ENCODE measurements at places on chromosomes 4 and X.
A peak's percentile ranks its signal among the peaks of the same experiment; 100 is the strongest.

GRCh38 chr4:142377342-142378091 is 468.6 kb downstream of the INPP4B start:
- no peak for DNase-seq

- DNase-seq = no peak
Observed at GRCh38 chr4:6687947-6688878, 5.5 kb upstream of the S100P start.

- no peak for DNase-seq
Observed at GRCh38 chr4:17400686-17401085, 111.2 kb downstream of the QDPR start.

DNA sequence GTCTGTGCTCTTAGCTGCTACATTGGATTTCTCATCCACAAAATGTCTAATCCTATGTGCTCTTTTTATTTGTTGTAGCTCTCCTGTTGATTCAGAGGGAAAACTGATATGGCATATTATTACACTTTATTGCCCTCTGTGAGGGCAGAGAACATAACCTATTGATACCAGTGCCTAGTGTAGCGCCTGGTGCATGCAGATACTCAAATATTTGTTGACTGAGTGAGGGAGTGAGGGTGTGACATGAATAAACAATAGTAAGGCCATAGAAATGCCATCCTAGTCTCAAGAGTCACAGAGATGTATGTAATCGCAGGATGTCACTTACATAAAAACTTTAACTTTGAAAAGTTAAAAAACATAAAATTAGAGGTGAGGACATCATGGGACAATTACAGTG is 159.1 kb downstream of the SHROOM3 start:
- peak; percentile 95 for DNase-seq

GRCh38 chrX:46580613-46581012 is 7.0 kb downstream of the CHST7 start:
- no peak for DNase-seq

DNA sequence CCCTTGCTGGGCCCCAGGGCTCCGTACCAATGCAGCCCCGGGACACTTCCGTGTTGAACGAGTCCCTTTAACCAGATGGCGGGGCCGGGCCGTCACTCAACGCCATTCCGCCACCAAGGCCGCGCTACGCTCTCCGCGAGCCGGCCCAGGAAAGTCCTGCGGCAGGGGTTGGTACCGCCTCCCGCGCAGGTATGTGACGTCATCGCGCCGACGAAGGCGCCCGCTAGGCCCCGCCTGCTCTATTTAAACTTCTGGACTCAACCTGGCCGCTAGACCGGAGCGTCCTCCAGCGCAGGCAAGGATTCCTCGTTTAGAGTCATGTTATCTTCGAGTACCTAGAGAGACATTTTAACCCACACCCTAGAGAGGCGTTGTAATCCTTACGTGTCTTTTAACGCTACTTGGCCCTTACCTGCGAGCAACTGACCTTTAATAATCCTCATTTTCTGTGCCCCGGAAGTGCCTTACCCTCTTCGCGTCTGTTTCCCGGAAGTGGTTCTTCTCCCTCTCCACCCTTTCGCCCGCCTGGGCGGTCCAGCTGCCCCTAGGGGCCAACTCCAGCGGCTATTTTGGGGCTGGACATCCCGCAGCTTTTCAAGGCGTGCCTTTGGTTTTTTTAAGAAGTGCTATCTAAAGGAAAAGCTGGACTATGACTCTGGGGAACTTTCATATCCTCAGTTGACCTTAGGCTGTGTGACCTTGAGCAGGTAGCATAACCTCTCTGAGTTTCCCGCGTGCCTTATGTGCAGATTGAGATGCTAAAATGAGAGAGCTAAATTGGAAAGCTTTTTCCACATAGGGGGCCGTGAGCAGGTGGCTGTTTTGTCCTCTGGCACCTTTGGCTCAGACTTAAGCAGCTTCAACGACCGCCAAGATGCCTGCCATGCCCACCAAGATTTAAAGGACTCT is at the start of gene PNPLA4:
PNPLA4 (minus strand) TSS at position 155 of the 909 bp plus-strand sequence. CDS start 1,294 bp downstream, outside the sequence.
- peak; percentile 82 for DNase-seq

All from small intestine (tissue), 16 donors.